T-helper 1 cell (primary cell): ENCODE measurements at places on chromosomes 4 and X.

DNA sequence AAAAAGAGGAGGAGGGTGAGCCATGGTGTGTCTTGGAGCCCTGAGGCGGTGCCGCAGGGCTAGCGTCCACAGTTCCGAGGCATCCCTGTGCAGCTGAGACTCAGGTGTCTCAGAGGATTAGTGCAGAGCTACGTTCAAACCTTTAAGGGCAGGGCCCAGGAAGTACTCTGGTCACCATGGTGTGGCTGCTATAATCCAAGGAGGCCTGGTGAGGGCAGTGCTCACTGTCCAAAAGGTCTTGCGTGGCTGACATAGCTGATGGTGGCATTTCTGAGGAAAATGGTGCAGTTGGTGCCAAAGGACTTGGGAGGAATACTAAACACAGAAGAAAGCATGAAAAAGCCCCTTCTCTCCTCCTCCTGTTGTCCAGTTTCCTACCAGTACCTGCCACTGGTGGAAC is 146.9 kb downstream of the DCHS2 start:
- no peak for DNase-seq

DNA sequence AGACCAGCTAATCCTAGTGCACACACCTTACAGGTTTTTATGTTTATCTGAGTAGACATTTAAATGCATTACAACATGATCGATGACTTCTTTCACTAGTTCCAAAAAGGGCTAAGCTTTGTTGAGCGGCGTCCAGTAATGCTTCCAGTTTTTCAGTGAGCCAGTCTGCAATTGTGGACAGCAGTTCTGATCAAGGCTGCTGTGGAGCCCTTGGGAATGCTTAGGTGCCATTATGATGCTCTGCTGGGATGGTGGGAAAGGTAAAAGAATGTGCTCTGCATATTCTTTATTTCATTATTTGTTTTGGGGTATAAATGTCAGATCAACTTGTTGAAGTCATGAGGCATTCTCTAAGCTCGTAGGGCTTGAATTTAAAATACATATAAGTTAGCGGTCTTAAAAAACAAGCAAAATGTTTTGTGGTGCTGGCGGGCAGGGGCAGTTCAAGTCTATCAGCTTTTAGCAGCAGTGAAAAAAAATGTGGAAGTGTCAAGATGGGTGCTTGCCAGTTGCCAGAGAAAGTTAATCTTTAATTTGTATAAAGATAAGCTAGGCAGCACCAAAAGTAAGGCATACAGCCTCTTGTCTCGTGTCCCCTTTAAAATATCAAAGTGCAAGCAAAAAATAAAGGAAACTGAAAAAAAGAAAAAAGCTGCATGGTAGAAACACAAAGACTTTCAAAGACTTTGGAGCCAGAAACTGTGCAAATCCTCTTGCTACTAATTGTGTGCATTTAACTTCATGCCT is 5.8 kb downstream of the MID1IP1 start:
- DNase-seq = no peak

- DNase-seq = no peak
These were observed 3.6 kb downstream of the ABLIM2 start for GRCh38 chr4:8155048-8155447.

- no peak for DNase-seq
These were observed 354.9 kb downstream of the RPA4 start for GRCh38 chrX:97238632-97239031.

GRCh38 chrX:109398061-109398460 is 83.8 kb downstream of the GUCY2F start:
- no peak for DNase-seq

GRCh38 chrX:70087857-70088630 is 25.8 kb downstream of the OTUD6A start:
- DNase-seq = no peak

DNA sequence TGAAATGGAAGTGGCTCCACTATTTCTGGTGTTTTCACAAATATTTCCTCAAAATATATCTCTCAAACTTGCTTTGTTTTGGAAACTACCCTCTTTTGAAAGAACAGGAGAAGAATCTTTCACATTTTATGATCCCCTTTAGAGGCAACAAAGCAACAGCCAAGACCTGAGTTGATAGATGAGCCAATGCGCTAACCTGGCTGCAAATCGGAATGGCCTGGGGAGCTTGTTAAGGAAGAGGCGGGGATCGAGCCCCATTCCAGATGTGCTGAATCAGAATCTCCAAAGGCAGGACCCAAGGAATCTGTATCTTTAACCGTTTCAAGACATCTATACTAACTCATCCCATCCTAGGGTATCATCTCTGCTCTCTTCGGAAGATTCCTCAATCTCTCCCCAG is 181.3 kb downstream of the GPC3 start:
- DNase-seq = no peak

- no peak for DNase-seq
These were observed 98.2 kb downstream of the MAGEC1 start for GRCh38 chrX:142001934-142002333.

GRCh38 chr4:100062921-100063320 is 112.8 kb upstream of the H2AZ1 start:
- no peak for DNase-seq

GRCh38 chr4:117331817-117332216 is 246.4 kb upstream of the TRAM1L1 start:
- DNase-seq = no peak

GRCh38 chr4:165700855-165701254 is 172.2 kb upstream of the TLL1 start:
- DNase-seq = no peak

- no peak for DNase-seq
These were observed 140.3 kb upstream of the ZXDB start for GRCh38 chrX:57451426-57452020.

- DNase-seq = no peak
These were observed 552.6 kb downstream of the TRIML1 start for GRCh38 chr4:188691811-188692210.

DNA sequence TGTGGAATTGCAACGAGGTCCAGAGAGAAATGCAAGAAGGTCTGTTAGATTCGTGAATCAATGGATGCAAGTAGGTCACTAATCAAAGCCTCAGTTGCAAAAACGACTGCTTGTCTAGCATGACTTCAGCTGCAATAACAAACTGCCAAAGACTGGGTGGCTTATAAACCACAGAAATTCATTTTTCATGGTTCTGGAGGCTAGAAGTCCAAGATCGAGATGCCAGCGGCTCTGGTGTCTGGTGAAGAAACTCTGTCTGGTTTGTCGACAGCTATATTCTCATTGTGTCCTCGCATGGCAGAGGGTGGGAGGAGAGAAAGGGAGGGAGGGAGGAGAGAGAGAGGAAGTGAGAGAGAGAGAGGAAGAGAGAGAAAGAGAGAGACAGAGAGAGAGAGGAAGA is 114.7 kb downstream of the MXRA5 start:
- no peak for DNase-seq

DNA sequence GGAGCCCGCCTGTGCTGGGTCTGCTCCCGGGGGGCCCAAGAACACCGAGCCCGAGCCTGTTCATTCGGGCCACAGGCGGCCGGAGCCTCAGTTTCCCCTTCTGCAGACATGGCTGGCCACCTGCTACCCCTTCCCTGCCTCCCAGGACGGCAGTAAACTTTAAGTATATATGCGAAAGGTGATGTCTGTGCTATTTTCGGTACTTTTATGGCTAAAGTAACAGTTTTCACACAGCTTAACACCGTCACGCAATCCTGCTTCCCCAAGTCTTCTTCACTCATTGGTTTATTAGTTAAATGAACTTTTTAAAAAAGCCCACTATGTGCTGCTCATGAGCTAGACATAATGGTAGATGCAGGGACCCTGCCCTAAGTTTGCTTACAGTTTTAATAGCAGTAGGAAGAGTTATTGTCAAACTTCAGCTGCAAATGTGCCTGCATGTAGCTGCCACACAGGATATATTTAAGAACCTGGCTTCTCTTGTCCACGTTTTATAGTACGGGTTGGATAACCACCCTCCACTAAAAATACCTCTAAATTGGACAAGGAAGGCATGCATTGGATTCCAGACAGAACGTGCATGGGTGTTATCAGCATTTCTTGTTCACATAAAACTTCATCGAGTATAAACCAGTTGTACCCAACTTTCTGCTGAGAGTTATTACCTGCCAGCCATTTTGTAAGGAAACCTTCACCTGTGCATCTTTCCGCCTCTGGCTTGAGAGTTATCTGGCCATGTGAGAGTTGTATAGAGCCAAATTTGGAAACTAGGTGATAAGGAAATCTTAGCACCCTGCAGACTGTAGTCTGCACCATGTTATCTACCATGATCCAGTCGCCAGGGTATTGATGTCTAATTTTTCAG is 741 bp downstream of the ANAPC4 start:
- DNase-seq = no peak

DNA sequence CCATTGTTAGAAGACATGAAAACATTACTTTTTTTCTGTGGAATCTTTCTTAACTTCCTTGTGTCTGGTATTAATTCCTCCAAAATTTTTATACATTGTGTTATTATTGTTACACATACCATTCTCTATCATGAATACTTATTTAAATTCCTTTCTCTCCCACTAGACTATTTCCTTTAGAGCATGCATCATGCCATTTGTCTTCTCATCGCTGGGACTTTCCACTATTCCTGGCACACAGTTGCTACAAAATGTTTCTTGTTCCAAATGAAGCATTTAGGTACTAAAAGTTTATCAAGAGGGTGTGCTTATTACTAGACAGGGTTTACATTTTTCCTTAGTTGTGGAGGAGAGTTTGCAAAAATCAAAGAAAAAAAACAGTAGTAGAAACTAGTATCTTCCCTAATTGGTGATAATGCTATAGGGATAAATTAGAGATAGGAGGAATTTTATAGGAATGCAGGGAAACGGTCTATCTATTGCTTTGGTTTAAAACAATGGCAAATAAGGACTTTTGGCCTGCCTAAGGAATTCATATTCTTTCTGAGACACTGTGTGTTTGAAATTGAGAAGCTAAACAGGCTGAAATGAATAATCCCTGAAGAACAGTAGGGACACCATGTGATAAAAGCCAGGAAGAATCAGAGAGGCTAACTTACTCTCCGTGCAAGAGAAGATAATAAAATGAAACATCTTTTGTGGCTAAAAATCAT is 187.5 kb upstream of the TBC1D9 start:
- DNase-seq = no peak

DNA sequence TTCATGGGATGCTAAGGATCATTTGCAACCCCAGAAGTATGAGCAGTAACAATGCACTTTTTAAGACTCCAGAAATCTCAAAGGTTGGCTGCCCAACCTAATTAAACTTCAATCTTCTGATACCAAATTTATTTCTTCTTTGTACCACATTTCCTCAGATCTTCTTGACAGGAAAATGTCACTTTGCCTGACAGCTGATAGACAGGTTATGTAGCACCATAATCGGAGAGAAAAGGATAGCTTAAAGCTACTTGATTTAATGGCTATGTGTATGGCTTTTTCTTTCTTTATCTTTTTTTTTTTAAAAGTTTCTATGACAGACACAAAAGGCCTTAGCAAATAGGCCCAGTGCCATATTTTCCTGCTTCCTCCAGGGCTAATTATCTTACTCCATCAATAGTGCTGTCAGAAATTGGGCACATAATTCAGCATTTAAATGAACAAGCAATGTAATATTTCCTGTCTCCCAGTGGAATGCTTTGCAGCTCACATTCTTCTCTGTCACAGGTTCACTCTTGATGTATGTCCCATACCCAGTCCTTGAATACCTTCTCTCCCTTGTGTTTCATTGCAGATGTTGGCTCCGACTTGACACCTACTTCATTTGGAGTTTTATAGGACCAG is 795.7 kb downstream of the ADGRL3 start:
- no peak for DNase-seq

GRCh38 chr4:149493492-149493891 is 322.2 kb downstream of the IQCM start:
- DNase-seq = no peak

DNA sequence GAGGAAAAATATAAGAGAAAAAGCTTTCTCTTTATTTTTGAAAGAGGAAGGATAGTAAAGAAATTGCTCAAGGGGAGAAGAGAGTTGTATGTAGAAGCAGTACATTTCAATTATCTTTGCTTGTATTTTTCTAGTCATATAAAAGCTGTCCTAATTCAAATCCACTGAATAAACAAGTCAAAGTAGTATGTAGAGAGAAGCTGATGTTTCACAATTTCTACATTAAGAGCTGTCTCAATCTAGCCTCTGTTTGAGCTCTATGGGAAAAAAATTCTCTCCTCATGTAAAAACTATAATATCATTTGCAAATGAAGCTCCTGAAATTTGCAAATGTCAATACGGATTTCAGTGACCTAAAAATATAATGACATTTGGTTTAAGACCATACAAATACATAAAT is 52.6 kb downstream of the CHM start:
- DNase-seq = no peak

DNA sequence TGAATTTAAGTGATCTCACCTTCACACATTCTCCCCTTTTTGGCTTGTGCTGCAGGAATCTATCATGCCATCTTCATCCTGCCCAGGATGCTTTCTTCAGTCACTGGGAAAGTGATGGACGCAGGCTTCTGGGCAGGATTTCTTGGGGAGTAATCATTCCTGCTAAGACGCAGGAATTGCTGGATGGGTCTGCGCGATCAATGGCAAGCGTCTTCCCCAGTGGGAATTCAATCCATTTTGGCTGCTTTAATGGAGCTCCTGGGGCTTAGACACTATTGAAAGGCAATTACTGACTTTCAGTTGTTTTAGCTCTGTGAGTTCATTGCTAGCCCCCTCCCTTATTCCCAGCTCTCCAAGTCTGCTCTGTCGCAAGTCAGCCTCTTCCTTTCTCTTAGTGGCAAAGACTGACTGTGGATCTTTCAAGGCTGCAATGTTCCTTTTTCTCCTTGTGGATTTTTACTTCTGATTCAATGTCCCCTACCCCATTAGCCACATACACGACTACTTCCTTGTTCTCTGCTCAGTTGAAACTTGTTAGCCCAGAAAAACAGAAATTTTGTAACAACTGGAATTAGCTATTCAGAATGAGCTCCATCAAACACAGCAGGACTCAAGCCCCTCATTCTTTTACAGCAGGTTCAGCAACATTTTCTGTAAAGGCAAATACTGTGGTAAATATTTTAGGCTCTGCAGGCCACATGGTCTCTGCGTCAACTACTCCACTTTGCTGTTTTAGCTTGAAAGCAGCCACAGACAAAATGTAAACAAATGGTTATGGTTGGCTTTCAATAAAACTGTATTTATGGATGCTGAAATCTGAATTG is 154.9 kb downstream of the ASB9 start:
- DNase-seq = no peak

DNA sequence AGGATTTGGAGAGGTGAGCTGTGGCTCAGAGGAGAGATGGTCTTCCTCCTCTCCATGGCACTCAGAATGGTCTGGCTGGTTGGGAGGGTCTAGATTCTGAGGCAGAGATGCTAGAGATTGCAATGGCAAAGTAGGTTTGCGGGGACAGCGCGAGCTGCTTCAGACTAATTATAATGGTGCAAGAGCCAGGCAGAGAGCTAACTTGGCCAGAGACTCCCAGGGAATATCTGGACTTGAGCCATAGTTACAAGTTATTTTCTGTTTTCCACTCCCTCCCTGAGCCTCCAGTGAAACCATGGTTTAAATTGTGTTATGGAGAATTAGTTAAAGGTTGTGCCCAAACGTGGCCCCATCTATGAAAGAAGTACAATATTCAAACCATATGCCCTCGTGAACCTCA is 44.7 kb upstream of the ELF2 start:
- no peak for DNase-seq

- DNase-seq = no peak
These were observed 25.1 kb downstream of the PIR start for GRCh38 chrX:15468036-15468435.

- DNase-seq = no peak
These were observed 238.9 kb downstream of the MAML3 start for GRCh38 chr4:139915037-139915436.
